ENCODE measurements at places on chromosomes 12 and 14.

GRCh38 chr12:124664395-124665111, 97.1 kb upstream of the NCOR2 start:
- DNase-seq, result no peak

GRCh38 chr14:87989956-87990299, 3.1 kb downstream of the GALC start:
- no peak for DNase-seq

GRCh38 chr14:90049390-90049789, 12.4 kb upstream of the KCNK13 start:
- no peak for DNase-seq

DNA sequence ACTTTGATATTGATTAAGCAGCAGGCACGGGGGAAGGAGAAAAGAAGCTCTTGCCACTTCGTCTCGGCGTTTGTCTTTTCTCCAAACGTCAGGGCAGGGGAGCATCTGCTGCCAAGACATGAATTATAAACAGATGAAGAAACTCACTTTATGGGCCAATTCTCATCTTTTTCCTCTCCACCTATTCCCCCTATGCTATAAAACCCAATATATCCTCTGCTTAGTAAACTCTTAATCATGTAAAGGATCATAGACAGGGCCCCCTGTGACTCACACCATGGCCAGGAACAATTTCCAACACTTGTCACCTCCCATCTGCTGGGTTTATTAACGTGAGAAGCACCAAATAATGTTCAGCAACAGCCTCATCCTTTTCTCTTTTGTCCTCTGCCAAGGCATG, 1092.1 kb upstream of the TMEM132C start:
- DNase-seq, result no peak

DNA sequence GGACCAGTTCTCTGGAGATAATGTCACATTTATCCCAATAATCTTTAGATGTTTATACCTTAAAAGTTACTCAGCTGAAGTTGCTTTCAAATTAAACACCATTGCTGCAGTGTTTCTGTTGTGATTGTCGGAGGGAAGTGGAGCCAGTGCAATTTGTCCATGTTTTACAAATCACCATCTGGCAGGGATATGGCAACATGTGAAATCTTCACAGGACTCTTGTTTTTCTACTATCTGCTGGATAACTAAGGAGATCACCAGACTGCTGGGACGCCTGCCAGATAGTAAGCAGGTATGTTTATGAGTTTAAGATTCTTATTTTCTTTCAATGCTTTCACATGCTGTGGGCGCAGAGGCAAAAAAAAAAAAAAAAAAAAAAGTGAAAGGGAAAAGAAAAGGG, 100.3 kb upstream of the SOX5 start:
- no peak for DNase-seq

- no peak for DNase-seq
These were observed 4.1 kb downstream of the TSHR start for GRCh38 chr14:80959496-80959895.
